RWPE1 (cell line): ENCODE measurements at places on chromosomes 1 and 21.

DNA sequence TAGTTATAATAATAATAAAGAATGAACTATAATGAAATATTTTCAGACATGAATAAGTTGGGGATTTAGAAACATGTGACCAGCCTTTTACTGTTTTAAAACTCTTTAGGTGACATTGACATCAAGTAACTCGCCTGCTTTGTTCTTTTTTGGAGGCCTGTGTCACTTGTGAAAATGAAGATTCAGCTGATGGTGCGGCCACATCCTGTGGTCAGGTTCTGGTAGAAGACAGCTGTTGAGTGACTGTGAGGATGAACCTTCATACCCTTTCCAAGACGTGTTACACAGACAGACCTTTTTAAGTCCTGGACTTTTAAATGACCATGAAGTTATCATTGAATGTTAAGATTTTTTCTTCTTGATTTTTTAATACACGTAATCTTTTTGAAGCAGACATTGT, 10.3 kb downstream of the UTS2 start:
- no peak for DNase-seq

DNA sequence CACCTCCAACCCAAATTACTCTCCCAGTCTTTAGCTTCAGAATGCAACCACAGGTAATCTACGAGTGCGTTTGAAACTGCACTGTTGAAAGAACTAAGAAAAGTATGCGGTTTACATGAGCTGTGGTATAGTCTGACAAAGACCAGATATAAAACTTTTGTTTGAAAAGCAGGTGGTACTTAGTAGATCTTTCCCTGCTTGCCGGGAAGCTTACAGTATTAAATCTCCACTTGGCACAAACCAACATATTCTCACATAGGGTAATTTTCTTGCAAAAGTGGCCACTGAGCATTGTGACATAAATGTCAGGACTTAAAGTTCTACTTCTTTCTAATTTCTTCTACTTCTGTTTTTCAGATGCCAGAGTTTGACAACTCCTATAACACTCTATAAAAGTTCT, 8.4 kb downstream of the RGS2 start:
- no peak for DNase-seq

DNA sequence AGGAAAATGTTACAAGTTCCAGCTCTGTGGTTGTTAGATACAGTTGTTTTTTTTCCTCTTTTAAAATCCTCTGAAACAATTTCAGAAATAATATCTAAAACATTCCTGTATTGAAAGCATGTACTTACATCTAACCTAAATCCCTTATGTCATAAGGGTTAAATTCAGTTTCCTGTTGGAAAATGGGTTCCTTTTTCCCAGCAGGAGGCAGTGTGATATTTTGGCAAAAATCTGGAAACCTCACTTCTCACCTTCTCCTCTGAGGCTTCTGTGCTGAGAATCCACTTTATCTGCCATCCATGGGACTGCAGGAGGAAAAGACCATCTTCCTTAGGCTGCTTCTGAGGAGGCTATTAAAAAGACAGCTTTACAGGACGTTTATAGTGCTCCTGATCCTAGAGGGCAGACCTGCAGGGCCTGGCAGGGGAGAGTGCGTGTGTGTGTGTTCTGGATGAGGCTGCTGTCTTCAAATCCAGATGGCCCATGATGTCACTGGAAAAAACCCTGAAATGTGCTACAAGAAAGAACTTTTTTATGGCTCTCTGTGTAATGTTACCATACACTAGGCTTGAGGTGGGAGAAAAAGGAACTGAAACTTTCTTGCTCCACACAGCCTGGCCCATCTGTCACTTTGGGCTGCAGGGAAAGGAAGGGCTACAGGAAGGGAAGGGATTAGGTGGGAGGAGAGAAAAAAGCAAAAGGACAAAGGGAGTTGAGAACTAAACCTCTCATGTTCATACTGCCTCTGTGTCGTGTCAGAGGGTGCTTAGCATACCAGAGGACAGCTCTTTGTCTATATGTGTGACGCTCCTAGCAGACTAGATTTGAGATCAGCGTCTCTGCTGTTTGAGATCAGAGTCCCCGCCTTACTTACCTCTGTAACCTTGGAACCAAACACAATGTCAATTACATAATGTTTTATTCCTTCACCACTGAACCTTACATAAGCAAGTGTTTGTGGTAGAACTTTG, 379.2 kb upstream of the SPAG17 start:
- no peak for DNase-seq

- no peak for DNase-seq
These were observed 49.4 kb downstream of the LEPR start for GRCh38 chr1:65469889-65470340.

- no peak for DNase-seq
These were observed 46.2 kb downstream of the OSBPL9 start for GRCh38 chr1:51663105-51663504.

- DNase-seq = no peak
These were observed 8.2 kb downstream of the IFFO2 start for GRCh38 chr1:18948048-18948912.

GRCh38 chr21:41611966-41612606, 104.1 kb upstream of the TMPRSS2 start:
- peak; percentile 77 for DNase-seq
